Suprapubic skin (tissue), 4 donors: ENCODE measurements at places on chromosomes 13 and 19. TPM values are rescaled to one million over a fixed set of nuclear protein-coding genes. Genes with fewer than 3 reads are reported as not detected.

DNA sequence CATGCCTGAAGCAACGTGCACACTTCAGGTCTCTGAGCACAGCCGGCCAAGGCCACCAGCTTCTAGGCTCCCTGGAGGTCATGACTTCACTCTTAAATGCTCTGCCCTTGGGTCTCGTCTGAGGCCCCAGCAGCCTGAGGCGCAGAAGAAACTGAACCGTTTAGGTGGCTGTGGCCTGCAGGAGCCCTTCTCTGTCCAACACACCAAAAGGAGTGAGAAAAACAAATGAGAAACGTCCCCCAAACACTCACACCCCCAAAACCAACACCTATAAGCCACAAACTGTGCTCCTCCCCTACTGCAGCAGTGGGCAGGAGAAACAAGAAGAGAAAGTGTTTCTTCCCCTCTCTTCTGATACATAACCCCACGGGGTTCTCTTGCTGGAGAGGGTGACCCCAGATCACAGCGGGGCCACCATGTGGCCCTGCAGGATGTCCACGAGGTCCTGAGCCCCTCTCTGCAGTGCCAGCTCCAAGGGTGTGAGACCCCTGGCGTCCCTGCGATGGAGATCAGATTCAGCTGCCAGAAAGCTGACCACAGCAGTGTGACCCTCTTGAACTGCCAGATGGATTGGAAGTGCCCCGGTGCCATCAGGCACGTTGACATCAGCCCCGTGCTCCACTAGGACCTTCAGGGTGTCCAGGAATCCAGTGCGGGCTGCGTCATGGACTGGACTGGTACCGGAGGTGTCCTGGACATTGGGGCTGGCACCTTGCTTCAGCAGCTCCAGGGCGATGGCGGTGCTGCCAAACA, 1.0 kb upstream of the KRI1 start:
- peak overlapping the region; percentile 92 for H3K4me3 ChIP-seq
- no peaks in the 10 kb centered on the region for H3K27me3 ChIP-seq
- H3K4me1 ChIP-seq = peaks cover 44% of the 10 kb centered on the region
- peak; percentile 78 for DNase-seq
- peaks cover 7% of the 10 kb centered on the region for H3K36me3 ChIP-seq
- peak overlapping the region; percentile 89 for H3K27ac ChIP-seq

DNA sequence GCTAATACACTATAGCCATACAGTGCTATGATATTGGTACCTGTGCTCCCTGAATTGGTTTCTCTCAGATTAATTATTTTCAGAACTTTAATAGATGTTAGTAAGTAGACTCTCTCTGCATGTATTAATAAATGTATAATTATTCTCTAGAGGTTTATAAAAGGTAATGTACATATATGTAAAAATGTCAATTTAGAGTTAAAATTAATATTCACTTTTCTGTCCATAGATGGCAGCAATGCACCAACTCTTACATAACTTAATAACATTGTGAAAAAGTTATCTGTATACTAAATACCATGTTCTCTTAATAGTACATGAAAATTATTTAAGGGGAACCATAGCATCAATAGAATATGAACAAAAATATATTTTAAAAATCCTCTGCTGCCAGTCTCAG, 515.0 kb upstream of the KLHL1 start:
- no peak for DNase-seq
- no peak overlapping the region for H3K27ac ChIP-seq
- no peaks in the 10 kb centered on the region for H3K27me3 ChIP-seq
- H3K4me3 ChIP-seq = no peak overlapping the region
- H3K4me1 ChIP-seq = no peaks in the 10 kb centered on the region
- H3K36me3 ChIP-seq = no peaks in the 10 kb centered on the region

- no peak for DNase-seq
- no peaks in the 10 kb centered on the region for H3K36me3 ChIP-seq
- H3K27ac ChIP-seq = peak overlapping the region; percentile 81
Measured at GRCh38 chr13:94712812-94713560, 641 bp upstream of the SOX21 start.

DNA sequence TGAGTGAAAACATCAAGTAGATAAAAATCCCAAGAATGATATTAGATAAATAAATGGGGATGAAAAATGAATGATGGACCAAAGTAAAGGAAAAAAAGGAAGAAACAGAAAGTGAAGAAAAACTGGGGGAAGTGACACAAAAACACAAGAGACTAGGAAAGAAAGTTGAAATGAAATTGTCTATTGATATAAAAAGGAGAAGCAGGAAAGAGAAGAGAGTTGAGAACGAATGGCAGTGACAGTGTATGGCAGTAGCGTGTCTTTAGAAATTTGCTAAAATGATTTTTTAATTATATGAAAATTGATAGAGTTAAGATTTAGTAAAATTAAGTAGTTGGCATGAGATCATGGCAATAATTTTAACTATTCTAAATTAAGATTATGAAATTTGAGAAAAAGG, 36.3 kb upstream of the SGCG start:
- no peaks in the 10 kb centered on the region for H3K27me3 ChIP-seq
- no peaks in the 10 kb centered on the region for H3K36me3 ChIP-seq
- H3K4me1 ChIP-seq = peaks cover 5% of the 10 kb centered on the region
- H3K4me3 ChIP-seq = no peak overlapping the region
- no peak for DNase-seq

- DNase-seq = peak; percentile 55
- no peak overlapping the region for H3K27ac ChIP-seq
- H3K36me3 ChIP-seq = peaks cover 81% of the 10 kb centered on the region
- H3K27me3 ChIP-seq = no peaks in the 10 kb centered on the region
- H3K4me3 ChIP-seq = no peak overlapping the region
Measured at GRCh38 chr19:19656451-19657396, 6.8 kb downstream of the ATP13A1 start.

DNA sequence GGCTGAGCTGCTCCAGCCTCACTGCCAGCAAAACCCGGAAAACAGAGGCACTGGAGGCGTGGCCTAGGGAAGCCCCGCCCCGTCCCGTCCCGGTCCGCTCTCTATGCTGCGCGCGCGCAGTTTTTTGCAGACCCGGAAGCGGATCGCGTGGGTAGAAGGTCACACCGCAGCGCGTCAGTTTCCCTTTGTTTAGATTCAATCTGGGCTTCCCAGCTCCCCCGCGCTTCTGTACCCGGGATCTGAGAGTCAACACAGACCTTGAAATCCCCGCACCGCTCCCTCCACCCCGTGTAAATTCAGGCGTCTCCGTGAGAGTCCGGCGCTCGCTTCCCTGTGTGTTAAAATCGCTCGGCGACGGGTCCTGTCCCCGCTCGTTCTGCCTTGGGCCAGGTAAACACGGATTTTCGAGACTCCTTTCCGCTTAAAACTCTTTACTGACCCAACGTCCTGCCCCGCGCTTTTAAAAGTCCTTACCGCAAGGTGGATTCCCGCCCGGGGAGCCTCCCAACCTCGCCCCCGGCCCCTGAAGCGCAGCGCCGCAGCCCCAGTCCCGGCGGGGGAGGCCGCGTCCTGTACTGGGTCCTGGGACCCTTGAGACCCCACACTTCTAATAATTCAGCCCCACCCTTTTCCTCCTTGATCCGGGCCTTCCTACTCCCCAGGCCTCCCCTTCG, at the start of gene ZNF610:
Gene ZNF610, plus strand, starts transcription at position 127 of the 674 bp plus-strand sequence. CDS start 12,930 bp downstream, outside the sequence.
- H3K27ac ChIP-seq = peak within 1 kb of the TSS; percentile 81
- no peaks in the 10 kb centered on the region for H3K27me3 ChIP-seq
- H3K4me1 ChIP-seq = peaks cover 9% of the 10 kb centered on the region

DNA sequence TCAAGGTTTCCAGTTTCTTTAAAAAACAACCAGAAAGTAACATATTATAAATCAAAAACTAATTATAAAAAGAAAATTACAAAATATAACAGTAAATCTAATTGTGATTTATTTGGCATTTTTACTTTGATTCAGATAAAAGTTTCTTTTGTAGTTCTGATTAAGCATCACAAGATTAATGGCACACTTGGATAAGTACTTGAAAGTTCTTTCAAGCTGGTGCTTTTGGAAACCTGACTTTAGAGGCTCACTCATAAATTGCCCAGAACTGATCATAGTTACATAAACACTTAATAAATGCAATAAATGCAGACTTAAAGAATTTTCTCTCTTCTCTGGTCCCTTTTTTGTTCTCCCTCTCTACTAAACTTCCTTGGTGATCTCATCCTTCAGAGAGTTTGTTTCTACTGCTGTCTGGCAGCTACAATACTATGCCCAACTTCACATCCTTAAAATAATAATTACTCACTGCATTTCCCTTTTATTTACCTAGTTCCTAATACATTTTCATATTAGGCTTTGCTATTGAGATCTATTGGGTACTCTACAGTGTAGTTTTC, 1417.0 kb downstream of the EFNB2 start:
- H3K27ac ChIP-seq = no peak overlapping the region
- DNase-seq = no peak
- no peaks in the 10 kb centered on the region for H3K36me3 ChIP-seq
- no peaks in the 10 kb centered on the region for H3K27me3 ChIP-seq

DNA sequence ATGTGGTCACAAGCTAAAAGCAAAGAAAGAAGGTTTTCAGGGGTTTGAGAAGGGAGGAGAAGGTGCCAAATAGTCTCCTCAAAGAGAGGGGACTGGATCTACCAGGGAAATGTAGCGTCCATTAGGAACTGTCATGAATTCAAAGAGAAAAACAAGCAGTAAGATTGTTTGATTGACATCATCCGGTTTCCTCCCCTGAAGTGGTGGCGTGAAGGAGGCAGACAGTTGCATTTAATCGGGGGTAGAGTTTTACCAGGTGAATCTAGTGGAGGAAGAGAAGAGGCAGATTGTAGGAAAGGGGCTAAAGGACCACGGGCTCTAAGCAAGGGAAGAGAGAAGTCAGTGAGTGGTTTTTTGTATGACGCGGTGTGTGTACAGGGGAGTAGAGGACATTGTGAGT, 13.0 kb upstream of the CYSLTR2 start:
- H3K27ac ChIP-seq = no peak overlapping the region
- no peak for DNase-seq
- H3K4me1 ChIP-seq = no peaks in the 10 kb centered on the region
- no peaks in the 10 kb centered on the region for H3K27me3 ChIP-seq

DNA sequence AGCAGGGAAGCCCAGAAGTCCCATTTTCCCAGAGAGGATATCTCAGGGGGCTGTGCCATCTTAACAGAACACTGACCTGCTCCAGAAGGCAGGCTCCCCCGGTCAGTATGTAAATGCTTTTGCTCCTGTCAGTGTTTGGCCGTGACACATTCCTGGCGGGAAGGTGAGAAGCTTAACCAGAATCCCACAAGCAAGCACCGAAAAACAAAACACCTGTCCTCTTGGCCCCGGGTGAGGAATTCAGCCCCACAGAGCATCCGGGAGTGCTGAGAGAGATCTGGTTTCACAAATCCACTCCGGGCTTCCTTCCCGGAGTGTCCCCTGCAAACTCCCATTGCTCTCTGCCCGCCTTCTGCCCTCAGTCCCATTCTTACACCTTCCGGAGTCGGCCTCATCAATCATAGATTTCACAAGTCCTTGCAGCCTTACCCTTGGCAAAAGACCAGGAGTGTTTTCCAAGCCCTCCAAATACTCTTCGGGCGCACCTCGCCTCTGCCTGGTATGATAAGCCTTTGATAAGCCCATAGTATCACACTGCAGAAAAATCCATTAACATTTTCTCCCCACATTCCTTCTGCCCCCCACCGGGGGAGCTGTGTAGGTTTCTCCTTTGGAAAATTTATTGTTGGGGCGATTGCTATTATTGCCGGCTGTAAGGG, 12.2 kb downstream of the TPM4 start:
- DNase-seq = no peak
- H3K27me3 ChIP-seq = no peaks in the 10 kb centered on the region
- peaks cover 98% of the 10 kb centered on the region for H3K36me3 ChIP-seq
- H3K4me3 ChIP-seq = no peak overlapping the region

DNA sequence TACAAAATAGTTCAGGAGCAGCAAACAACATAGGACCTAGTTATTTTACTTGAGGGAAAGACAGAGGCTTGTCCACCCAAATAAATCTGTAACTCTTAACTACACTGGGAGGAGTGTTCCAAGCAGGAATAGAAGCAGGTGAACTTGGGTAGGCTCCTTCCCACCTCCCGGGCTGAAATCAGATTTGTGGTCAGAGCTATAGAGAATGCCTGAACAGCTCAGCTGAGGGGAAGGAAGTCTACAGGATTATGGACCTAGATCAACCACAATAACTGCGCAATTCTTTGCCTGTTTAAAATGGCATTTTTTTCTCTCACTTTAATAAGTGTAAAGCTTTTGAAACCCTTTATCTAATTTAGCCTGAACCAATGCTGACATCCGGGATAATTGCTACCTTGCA, 73.5 kb upstream of the IRS2 start:
- H3K27me3 ChIP-seq = peaks cover 11% of the 10 kb centered on the region
- H3K36me3 ChIP-seq = no peaks in the 10 kb centered on the region
- H3K4me3 ChIP-seq = no peak overlapping the region
- DNase-seq = no peak
- no peak overlapping the region for H3K27ac ChIP-seq
- peaks cover 5% of the 10 kb centered on the region for H3K4me1 ChIP-seq

- H3K4me1 ChIP-seq = no peaks in the 10 kb centered on the region
- no peak for DNase-seq
- no peak overlapping the region for H3K4me3 ChIP-seq
- no peaks in the 10 kb centered on the region for H3K27me3 ChIP-seq
Measured at GRCh38 chr13:23778002-23778652, 111.1 kb downstream of the MIPEP start.

GRCh38 chr13:36880961-36881360, 39.1 kb downstream of the SMAD9 start:
- no peak for DNase-seq
- H3K4me3 ChIP-seq = no peak overlapping the region

DNA sequence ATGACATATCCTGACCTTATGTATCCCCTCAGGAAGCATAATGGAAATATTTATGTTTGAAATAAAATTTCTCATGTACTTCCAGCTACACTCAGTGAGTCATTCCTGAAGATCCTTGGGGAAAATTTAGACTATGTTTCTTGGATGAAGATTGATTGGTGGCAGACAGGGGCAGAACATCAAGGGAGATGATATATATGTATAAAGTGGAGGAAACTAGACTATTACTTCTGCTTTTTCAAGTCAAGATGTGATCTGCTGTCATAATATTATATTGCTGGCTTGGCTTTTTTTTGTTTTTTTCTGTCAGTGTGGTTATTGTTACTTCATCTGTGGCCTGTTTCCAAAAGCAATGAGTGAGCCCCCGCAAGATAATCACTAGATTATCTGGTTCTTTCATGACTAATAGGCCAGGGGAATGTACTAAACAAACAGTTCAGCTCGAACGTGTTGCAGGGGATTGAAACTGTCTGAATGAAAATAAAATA, 87.2 kb upstream of the TNFSF11 start:
- no peaks in the 10 kb centered on the region for H3K36me3 ChIP-seq
- no peak overlapping the region for H3K4me3 ChIP-seq
- H3K27ac ChIP-seq = no peak overlapping the region
- no peaks in the 10 kb centered on the region for H3K27me3 ChIP-seq
- DNase-seq = no peak

GRCh38 chr19:35760711-35761349, 2.9 kb downstream of the PROSER3 start:
- no peak for DNase-seq
- H3K27me3 ChIP-seq = no peaks in the 10 kb centered on the region
- no peak overlapping the region for H3K27ac ChIP-seq
- H3K4me3 ChIP-seq = no peak overlapping the region

Gene HRC
- not detected for total RNA-seq

Gene SHC2
- total RNA-seq = 21.8 TPM

Gene DIAPH3
- total RNA-seq = 3.0 TPM

Gene CRX
- not detected for total RNA-seq

Gene SIGLEC9
- total RNA-seq = 0.83 TPM
